T-helper 2 cell treated with Interferon-gamma antibody and Interleukin-4, amounts not matched to agents 5 μg/mL and 100 μg/mL, for 36 hours (primary cell): ENCODE measurements at places on chromosomes 11 and 22.

DNA sequence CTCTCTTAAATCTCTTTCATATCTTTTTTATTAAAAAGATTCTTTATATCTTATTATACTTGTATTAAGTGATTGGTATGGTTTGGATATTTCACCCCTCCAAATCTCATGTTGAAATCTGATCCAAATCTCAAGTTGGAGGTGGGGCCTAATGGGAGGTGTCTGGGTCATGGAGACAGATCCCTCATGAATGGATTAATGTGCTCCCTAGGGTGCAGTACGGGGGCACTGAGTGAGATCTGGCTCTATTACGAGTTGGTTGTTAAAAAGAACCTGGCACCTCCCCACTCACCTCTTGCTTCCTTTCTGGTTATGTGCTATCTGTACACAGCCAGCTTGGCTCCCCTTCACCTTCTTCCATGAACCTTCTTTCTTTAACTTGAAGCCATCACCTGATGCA is 149.6 kb downstream of the CWF19L2 start:
- H3K27me3 ChIP-seq = no peaks in the 10 kb centered on the region
- peaks cover 9% of the 10 kb centered on the region for H3K36me3 ChIP-seq
- peaks cover 4% of the 10 kb centered on the region for H3K4me1 ChIP-seq
- H3K4me3 ChIP-seq = no peak overlapping the region
- no peak overlapping the region for H3K27ac ChIP-seq

- DNase-seq = peak; percentile 54
- H3K4me1 ChIP-seq = peaks cover 14% of the 10 kb centered on the region
- H3K4me3 ChIP-seq = no peak overlapping the region
- H3K36me3 ChIP-seq = peaks cover 3% of the 10 kb centered on the region
- H3K27me3 ChIP-seq = peaks cover 20% of the 10 kb centered on the region
Observed at GRCh38 chr22:30444632-30445437, 19.3 kb downstream of the MTFP1 start.

- H3K27me3 ChIP-seq = peaks cover 34% of the 10 kb centered on the region
- no peak overlapping the region for H3K4me3 ChIP-seq
- no peaks in the 10 kb centered on the region for H3K36me3 ChIP-seq
- H3K4me1 ChIP-seq = peaks cover 13% of the 10 kb centered on the region
Observed at GRCh38 chr22:37569009-37569920, 9.0 kb downstream of the CDC42EP1 start.

- H3K27ac ChIP-seq = no peak overlapping the region
- H3K27me3 ChIP-seq = no peaks in the 10 kb centered on the region
- peaks cover 1% of the 10 kb centered on the region for H3K4me1 ChIP-seq
- no peak overlapping the region for H3K4me3 ChIP-seq
Observed at GRCh38 chr11:85634747-85635146, 6.4 kb downstream of the TMEM126B start.

DNA sequence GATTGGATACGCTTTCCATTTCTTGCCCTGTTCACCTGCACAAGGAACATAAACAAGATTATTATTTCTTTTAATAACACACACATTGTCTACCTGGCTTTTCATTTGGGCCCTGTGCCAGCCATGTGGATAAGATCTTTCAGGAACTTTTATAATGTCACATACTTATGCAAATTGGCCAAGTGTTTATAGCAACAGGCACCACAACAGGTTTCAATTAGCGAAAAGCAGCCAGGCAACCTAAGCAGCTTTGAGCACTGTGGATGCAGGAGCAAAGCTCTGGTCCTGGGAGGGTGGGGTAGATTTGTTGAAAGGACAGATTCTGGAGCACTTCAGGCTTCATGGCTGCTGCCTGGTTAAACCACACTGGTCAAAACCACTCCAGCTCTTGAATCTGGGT is 217.4 kb downstream of the BARX2 start:
- no peaks in the 10 kb centered on the region for H3K27me3 ChIP-seq
- H3K4me1 ChIP-seq = no peaks in the 10 kb centered on the region
- no peak for DNase-seq
- no peak overlapping the region for H3K27ac ChIP-seq
- no peak overlapping the region for H3K4me3 ChIP-seq

DNA sequence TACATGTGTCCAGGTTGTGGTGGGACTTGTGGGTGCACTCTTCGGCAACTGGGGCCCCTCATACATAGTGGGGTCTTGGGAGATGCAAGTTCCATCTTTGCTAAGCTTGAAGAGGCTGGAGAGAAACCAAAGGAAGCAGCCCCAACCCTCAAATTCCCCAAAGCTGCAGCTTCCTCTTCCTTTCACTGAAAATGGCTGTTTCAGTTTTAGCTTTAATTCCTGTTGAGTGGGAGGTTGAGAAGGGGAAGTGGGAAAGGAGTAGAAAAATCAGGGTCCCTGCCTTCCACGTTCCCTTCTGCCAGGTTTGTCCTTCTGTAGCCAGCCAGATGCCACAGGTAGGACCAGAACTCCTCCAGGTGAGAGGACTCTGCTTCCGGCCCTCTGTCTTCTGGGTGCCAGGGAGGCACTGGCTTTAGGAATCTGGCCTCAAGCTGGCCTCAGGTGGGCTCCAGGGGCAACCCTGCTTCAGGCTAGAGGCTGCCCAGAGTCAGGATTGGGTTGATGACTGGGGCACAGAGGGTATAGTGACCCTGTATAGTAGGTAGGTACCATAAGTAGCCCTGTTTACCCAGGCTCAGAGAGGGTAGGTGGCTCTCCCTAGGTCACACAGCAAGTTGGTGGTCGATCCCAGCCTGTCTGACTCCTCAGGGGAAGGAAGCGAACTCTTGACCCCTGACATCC is 16.2 kb downstream of the P2RY6 start:
- DNase-seq = no peak
- peaks cover 15% of the 10 kb centered on the region for H3K4me1 ChIP-seq
- H3K27me3 ChIP-seq = peaks cover 16% of the 10 kb centered on the region

GRCh38 chr11:68643585-68643984 is 40.8 kb upstream of the GAL start:
- H3K4me1 ChIP-seq = no peaks in the 10 kb centered on the region
- H3K27ac ChIP-seq = no peak overlapping the region
- H3K27me3 ChIP-seq = peaks cover 9% of the 10 kb centered on the region
- H3K36me3 ChIP-seq = no peaks in the 10 kb centered on the region
- no peak for DNase-seq

- H3K4me3 ChIP-seq = no peak overlapping the region
- no peaks in the 10 kb centered on the region for H3K4me1 ChIP-seq
- no peak overlapping the region for H3K27ac ChIP-seq
- no peaks in the 10 kb centered on the region for H3K27me3 ChIP-seq
- H3K36me3 ChIP-seq = no peaks in the 10 kb centered on the region
Observed at GRCh38 chr22:48554893-48555572, 1272.6 kb downstream of the BRD1 start.

DNA sequence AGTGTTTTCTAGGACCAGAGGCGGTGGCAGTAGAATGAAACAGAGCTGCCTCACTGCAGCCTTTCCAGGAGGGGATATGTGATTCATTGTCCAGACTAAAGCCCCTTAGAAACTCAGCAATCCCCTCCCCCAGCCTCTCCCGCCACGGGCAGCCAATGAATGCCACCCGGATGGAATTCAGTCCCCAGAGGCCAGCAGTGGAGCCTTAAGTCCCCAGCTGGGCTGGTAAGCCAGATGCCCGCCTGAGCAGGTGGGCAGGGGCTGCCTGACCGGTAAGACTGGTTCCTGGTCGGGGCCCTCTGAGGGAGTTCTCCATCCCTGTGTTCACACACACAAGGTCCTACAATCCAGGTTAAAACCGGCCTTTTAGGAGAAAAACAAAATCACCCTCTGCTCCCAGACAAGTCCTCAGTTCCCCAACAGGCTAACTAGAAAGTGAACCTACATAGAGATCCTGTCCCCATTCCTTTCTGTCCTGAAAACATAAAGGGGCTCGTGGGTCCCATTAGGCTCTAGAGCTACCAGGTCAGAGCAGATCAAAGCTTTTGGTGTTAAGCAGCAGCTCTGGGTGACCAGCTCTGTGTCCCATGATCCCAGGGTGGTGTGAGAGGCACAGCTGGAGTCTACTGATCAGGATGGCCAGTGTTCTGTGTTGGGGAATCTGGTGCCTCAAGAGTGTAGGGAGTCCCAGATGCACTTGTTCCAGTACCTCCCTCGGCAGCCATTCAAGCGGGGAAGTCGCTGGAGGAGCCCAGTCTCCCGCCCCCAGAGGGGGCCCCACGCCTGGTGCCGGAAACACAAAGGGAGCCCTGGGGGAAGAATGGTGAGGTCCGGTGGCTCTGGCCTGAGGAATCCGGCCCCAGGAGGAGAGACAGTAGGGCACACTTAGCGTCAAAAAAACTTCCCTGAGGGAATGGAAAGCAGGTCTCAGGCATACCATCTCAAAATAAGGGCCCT is 2.6 kb downstream of the PATZ1 start:
- DNase-seq = peak; percentile 16
- peaks cover 41% of the 10 kb centered on the region for H3K4me1 ChIP-seq
- H3K27ac ChIP-seq = peak overlapping the region; percentile 69
- peaks cover 44% of the 10 kb centered on the region for H3K36me3 ChIP-seq

DNA sequence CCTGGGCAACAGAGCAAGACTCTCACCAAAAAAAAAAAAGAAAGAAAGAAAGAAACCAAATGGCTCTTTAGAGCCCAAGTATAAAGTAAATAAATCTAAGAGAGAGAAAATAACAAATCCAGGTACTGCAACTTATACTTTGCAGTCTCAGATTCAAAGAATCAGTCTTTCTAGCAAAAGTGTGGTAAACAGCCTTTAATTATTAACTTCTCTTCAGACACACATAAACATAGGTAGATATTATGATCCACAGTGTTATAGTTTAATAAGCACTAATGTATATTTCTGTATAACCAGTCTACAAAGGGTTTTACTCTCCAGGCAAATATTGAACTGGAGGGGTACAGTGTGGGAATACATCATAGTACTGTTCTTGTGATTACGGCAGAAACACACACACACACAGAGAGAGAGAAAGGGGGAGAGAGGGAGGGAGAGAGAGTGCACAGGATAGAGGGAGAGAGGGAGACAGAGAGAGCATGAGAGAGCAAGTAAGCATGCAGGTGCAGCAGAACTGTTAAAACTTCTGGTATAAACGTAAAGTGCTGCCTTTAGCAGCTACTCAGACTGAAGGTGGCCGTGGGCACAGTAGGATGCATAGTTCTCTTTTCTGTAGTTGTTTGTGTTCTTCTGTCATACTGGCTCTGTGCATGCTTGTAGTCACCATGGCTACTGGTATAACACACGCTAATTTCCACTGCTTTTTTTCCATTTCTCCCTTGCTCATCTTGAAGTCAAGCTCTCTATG is 32.3 kb downstream of the MTMR2 start:
- no peak overlapping the region for H3K4me3 ChIP-seq
- peaks cover 5% of the 10 kb centered on the region for H3K4me1 ChIP-seq
- no peaks in the 10 kb centered on the region for H3K27me3 ChIP-seq
- no peak overlapping the region for H3K27ac ChIP-seq
- no peak for DNase-seq
- no peaks in the 10 kb centered on the region for H3K36me3 ChIP-seq

GRCh38 chr22:43883012-43883661 is 8.7 kb downstream of the PNPLA5 start:
- peaks cover 2% of the 10 kb centered on the region for H3K27me3 ChIP-seq
- DNase-seq = peak; percentile 36
- H3K4me3 ChIP-seq = no peak overlapping the region
- no peak overlapping the region for H3K27ac ChIP-seq
- H3K36me3 ChIP-seq = no peaks in the 10 kb centered on the region

- no peak for DNase-seq
- no peaks in the 10 kb centered on the region for H3K27me3 ChIP-seq
- H3K36me3 ChIP-seq = no peaks in the 10 kb centered on the region
- no peaks in the 10 kb centered on the region for H3K4me1 ChIP-seq
Observed at GRCh38 chr11:61709572-61709971, 29.4 kb downstream of the DAGLA start.

GRCh38 chr11:86914865-86915519 is 40.2 kb downstream of the FZD4 start:
- peaks cover 19% of the 10 kb centered on the region for H3K27me3 ChIP-seq
- no peak overlapping the region for H3K4me3 ChIP-seq
- no peak for DNase-seq
- H3K36me3 ChIP-seq = no peaks in the 10 kb centered on the region
- peaks cover 6% of the 10 kb centered on the region for H3K4me1 ChIP-seq

DNA sequence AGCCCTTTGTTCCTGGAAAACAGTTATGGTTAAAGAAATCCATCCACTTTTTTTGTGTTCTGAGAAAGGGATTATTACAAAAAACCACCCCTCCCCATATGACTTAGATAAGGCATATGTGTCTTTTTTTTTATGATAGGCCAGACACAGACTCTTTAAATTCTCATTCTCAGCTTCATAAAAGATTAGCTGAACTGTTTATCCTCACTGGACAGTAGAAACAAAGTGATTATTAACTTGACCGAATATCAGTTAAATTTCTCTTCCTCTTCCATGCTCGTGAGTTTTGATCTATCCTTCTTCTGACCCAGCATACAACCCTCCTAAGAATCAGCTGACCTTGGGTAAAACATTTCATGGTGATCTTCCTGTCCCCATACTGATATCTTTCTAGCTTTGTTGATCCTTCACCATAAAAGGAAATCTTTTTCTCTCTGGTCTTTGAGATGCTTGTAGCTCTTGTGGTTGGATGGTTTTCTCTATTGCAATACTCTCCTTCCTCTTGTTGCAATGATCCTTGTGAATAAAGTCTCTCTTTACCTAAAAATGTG is 26.2 kb downstream of the OR2AG2 start:
- no peak for DNase-seq
- H3K27ac ChIP-seq = no peak overlapping the region
- H3K4me1 ChIP-seq = peaks cover 37% of the 10 kb centered on the region
- peaks cover 29% of the 10 kb centered on the region for H3K36me3 ChIP-seq
- H3K4me3 ChIP-seq = no peak overlapping the region

DNA sequence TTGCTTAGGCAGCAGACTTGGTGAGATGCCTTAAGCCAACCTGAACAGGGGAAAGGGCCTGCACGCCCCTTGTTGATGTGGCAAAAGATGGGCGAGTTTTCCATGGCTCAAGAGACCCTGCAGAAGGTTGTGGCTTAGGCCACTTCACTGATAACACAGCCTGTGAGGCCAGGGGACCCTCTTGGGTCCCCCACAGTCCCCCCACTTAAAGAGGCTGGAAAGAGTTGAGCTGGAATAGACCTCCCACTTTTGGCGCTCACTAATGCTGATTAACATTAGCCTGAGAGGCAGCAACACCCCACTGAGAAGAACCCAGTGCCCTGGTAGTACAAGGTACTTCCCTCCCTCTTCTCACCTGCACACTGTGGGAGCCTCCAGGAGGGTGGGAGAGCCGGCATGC is 107.5 kb downstream of the TRIM29 start:
- H3K4me3 ChIP-seq = no peak overlapping the region
- no peaks in the 10 kb centered on the region for H3K4me1 ChIP-seq
- H3K27me3 ChIP-seq = no peaks in the 10 kb centered on the region

DNA sequence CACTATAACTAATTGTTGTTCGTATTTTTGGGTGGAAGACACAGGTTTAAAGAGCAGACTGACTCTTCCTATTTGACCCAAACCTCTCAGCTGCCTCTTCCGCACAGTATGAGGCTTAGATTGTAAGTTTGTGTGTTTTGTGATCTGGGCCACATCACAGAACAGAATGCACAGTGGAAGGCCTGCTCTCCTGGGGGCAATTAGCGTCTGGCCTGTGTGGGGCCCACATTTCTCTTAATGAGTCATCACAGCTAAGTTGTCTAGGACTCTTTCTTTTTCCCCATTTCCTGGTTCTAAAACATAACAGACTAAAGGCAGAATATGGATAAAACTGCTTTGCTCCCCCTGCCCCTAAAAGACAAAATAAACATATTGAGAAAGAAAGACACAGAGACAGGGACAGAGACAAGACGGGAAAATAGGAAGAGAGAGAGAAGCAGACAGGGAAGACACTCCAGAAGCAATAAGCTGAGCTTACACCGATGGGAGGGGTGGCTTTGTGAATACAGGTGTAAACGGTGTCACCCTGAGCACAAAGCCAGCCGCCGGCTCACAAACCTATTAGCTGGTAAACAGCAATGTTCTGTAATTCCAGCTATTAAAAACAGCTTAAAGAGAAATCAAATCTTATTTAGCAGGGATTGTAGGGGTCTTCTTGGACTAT is 127.4 kb upstream of the OPCML start:
- H3K4me1 ChIP-seq = no peaks in the 10 kb centered on the region
- no peak overlapping the region for H3K27ac ChIP-seq
- no peaks in the 10 kb centered on the region for H3K27me3 ChIP-seq
- H3K36me3 ChIP-seq = no peaks in the 10 kb centered on the region
- DNase-seq = no peak
- no peak overlapping the region for H3K4me3 ChIP-seq
